ENCODE measurements at places on chromosomes 13 and 19.

DNA sequence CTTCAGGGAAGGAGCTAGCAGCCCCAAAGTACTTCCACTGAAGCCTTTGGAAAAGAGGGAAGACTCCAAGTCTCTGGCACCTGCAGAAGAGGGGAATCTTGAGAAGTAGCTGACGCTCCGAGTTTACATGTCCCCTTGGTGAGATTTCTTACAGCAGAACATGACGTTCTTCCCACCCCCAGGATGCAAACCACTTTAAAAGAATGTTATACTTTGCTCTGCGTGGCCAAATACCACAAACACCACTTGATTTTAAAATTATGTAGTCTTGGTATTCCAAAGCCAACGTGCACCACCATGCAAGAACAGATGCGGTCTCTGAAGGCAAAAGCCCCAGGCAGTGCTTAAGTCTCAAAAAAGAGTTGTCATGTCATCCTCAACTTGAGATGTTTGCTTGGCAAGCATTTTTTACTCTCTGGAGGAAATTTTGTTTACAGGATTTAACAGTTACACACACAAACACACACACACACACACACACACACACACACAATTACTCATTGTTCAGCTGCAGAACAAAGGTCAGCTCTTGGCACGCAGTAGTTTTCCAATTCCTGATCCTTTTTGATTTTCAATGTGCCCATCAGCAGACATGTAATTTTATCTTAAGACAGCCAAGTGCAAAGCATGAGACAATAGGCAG is 106.1 kb downstream of the RGCC start:
- DNase-seq = no peak
- no peaks in the 10 kb centered on the region for H3K27me3 ChIP-seq
- H3K4me3 ChIP-seq = no peak overlapping the region
- H3K4me1 ChIP-seq = no peaks in the 10 kb centered on the region

- no peaks in the 10 kb centered on the region for H3K27me3 ChIP-seq
- H3K36me3 ChIP-seq = no peaks in the 10 kb centered on the region
- H3K4me1 ChIP-seq = no peaks in the 10 kb centered on the region
- no peak for DNase-seq
- H3K27ac ChIP-seq = no peak overlapping the region
Observed at GRCh38 chr13:61408571-61408970, 7.1 kb downstream of the PCDH20 start.

DNA sequence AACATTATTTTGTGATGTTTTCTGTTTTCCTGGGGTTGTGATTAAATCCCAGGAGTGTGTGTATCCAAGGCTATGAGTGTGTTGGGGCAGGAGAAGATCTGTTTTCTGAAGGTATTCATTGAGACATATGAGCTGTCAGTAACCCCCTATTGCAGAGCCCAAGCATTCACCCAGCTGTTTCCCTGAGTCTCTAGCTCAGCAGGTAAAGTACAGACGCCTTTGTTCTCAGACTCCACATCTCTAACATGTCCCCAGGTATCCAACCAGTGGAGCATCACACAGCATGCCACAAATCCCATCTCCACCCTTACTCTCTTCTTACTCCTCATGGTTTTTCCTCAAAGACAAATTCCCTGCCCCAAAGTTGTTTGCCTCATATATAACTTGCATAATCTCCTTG is 213.6 kb downstream of the PCDH20 start:
- no peaks in the 10 kb centered on the region for H3K27me3 ChIP-seq
- H3K4me3 ChIP-seq = no peak overlapping the region
- H3K4me1 ChIP-seq = no peaks in the 10 kb centered on the region
- DNase-seq = no peak
- H3K36me3 ChIP-seq = no peaks in the 10 kb centered on the region

GRCh38 chr13:44311011-44311780 is 62.4 kb upstream of the SERP2 start:
- no peak overlapping the region for H3K4me3 ChIP-seq
- no peak for DNase-seq
- H3K27ac ChIP-seq = no peak overlapping the region

GRCh38 chr19:2532252-2533071 is 56.5 kb downstream of the GADD45B start:
- no peaks in the 10 kb centered on the region for H3K4me1 ChIP-seq
- H3K27ac ChIP-seq = no peak overlapping the region
- no peak overlapping the region for H3K4me3 ChIP-seq
- DNase-seq = no peak
- peaks cover 9% of the 10 kb centered on the region for H3K36me3 ChIP-seq
- no peaks in the 10 kb centered on the region for H3K27me3 ChIP-seq
